Caudate nucleus (tissue), 63 donors: ENCODE measurements at places on chromosomes 4 and X.

DNA sequence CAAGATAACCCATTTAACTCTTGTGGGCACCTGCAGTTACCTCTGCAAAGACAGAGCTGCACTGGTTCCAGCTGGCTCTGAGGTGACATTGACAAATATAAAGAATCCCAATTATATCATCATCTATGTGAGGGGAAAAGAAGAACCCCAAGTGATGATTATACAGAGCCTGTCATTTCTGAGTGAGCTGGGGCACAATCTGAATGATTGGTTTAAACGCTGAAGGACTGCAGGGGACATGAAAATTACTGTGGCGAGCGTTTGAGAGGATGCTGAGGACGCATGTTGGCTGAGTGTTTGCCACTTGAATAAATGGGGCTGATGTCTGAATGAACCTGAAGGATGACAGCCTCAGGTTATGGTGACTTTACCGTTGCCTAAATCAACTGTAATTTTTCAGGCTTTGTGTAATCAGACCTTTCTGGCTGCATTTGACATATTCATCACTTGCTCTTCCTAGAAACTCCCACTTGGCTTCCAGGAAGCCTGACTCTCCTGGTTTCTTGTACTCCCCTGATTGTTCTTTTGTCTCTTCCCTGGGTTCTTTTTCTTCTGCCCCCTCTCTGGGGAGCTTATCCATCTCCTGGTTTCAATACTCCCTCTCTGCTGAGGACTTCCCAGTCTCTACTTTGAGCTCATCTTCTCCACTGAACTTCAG lies 4.1 kb upstream of the HSD17B10 start:
- DNase-seq, result no peak

GRCh38 chr4:139668036-139668435 lies 2.4 kb downstream of the MGST2 start:
- DNase-seq, result no peak

GRCh38 chrX:79325263-79325958 lies 41.7 kb downstream of the ITM2A start:
- no peak for DNase-seq

DNA sequence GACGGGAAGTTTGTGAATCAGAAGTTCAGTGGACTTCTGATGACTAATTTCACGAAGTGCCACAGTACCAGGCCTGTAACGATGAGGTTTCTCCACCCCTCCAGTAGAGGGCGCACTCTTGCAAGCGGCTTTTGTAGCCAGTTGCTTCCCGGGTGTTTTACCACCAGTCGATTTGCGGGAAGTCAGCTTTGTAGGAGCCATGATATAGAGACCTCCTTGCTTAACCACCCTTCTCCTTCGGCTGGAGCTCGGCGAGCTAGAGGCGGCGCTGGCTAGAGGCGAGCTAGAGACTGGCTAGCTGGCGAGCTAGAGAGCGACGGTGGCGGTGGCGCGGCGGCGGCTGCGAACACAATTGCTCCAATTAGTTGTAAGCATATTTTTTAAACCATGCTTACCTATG lies 72.0 kb downstream of the IL1RAPL1 start:
- no peak for DNase-seq

DNA sequence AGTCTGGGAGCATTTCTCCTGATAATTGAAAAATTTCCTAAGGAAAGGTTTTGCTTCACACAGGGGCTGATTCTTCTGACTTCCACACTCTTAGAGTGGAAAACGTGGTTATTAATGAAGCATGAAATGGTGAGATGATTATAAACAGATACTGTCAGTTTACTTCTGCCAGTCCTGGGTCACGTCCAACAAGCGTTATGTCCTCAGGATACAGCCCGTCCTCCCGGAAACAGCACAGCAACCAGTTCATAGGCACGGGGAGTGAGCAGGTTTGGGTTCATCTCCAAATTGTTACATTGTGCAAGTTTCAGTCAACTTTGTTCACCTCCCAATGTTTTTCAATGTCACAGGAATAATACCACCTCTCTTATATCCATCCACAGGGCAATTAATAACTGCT lies 98.8 kb downstream of the NPNT start:
- DNase-seq, result no peak

DNA sequence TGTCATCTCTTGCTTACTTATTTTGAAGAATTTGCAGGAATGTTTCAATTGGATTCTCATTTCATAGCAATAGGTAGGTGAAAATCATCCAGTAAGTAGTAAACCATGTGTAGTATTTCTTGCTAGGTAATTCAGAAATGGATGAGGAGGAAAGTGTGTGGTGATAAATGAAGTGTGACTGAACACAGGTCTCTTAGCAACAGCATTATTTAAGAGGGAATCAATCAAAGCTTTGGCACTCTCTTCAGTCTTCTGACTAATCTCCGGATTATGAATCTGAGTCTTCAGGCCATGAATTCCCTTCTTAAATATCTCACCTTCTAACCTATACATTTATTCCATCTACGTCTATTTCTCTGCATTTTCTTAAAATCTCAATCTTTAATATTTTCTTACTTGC lies 55.8 kb upstream of the ARHGAP24 start:
- DNase-seq, result no peak

DNA sequence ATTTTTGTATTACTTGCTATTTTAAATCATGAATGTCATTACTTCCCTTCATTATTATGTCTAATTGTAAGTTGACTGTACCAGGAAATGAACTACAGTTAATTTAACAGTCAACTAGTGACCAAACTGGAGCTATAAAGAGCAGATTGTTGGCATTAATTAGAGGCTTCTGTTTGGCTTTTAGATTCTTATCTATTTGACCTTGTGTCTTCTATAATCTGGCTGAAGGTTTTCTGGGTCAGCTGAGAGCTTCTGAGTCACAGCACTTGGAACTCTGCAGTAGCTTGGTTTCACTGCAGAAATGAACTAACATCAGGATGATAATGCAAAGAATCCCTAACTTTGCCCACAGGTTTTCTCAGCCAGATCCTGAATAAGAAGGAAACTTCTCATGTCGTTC lies 169.2 kb upstream of the LEF1 start:
- no peak for DNase-seq

DNA sequence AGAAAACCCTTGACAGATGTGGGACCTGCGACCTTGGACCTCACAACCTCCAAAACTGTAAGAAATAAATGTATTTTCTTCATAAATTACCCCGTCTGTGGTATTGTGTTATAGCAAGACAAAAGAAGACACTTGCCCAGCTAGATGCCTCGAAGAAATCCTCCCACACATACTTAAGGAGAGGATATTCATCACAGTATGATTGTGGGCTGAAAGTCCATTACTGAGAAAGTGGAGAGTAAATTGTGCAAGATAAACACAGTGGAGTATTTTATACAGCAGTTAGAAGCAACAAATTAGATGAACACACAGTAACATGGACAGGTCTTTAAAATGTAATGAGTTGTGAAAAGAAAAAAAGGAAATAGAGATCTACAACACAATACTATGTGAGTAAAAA lies 25.8 kb upstream of the PLA2G12A start:
- no peak for DNase-seq

DNA sequence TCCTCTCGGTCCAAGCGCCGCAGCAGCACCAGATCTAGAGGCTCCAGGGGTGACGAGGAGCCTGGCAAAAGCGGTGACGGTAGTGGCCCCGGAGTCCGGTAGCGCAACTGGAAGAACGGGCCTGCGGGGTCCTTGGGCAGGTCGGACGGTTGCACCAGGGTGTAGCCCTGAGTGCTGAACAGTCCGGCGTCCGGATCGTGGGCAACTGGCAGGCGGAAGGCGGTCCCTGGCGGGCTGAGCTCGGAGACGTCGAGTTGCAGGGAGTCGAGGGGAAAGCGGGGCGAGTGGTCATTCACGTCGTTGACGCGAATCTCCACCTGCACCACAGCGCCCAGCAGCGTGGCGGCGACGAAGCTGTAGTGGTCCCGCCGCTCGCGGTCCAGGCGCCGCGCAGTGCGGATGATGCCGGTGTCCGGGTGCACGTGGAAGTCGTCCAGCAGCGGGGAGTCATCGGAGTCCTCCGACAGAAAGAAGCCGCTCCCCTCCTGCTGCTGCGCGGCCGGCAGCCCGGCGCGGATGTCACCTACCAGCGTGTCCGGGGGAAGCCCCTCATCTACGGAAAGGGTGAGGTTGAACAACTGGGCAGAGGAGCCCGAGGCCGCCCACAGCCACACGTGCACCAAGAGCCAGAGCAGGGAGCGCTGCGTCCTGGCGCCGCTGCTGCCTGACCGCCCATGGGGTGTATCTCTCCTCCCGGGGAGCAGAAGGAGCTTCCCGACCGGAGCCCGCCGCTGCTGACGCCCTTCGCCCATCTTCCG lies 837 bp downstream of the DCHS2 start:
- DNase-seq, result no peak

DNA sequence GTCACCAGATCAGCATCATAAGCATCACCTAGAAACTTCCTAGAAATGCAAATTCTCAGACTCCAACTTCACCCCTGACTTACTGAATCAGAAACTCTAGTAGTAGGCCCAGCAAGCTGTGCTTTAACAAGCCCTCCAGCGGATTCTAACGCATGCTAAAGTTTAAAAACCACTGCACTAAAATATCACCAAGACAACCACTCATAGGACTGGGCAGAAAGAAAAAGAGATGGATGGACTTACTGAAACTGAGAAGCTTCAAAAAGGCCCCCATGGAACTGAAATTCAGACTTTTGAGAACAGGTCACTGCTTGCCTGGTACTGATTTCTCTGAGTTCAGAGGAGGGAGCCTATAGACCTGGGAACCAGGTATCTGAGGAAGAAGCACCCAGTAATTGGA lies 40.1 kb downstream of the FAM241A start:
- no peak for DNase-seq

- no peak for DNase-seq
Measured at GRCh38 chrX:71168134-71168533, 23.5 kb downstream of the NLGN3 start.

DNA sequence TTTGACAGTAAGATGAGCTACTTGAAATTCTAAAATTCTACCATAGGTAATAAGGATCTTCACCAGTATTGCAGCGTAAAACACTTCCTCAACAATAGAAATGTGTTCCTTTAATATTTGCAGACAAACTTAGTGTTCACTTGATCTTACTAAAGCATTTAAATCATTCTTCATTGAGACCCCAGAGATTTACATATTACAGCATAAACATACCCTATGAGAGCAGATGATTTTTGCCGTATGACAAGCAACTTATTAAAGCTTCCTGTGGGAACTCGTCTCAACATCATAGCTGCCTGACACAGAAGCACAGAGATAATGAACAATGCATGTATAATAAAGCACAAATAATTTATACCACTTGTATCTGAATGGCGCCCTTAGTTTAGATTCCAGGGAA lies 3.6 kb downstream of the UGT2B7 start:
- no peak for DNase-seq

GRCh38 chr4:76803522-76803921 lies 94.4 kb downstream of the SOWAHB start:
- DNase-seq, result no peak

DNA sequence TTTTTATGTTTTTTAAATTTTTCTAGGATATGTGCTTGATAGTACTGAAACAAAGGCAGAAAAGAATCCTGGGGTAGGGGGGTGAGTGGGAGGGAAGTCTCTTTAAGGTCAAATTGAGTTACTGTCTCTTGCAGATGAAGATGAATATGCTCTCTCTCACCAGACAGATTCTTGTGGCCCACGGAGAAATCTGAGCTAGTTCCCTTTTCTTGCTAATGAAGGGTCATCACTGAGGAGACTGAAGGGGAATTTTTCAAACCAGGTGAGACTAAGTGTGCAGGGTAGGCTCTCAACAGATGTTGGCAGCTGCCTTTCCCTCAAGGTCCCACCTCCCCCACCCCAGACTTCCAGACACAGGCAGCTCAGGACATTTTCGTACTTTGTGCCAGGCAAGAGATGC lies 21.5 kb downstream of the FAM9C start:
- DNase-seq, result no peak

- no peak for DNase-seq
Measured at GRCh38 chr4:102843938-102844337, 16.6 kb upstream of the UBE2D3 start.

GRCh38 chr4:24380957-24381665 lies 203.2 kb downstream of the DHX15 start:
- DNase-seq, result no peak
